Stimulated activated CD8-positive, alpha-beta memory T cell treated with anti-CD3 and anti-CD28 coated beads, Interleukin-7, amount 100 ng/mL, for 48 hours (primary cell): ENCODE measurements at places on chromosomes 1 and 21.

DNA sequence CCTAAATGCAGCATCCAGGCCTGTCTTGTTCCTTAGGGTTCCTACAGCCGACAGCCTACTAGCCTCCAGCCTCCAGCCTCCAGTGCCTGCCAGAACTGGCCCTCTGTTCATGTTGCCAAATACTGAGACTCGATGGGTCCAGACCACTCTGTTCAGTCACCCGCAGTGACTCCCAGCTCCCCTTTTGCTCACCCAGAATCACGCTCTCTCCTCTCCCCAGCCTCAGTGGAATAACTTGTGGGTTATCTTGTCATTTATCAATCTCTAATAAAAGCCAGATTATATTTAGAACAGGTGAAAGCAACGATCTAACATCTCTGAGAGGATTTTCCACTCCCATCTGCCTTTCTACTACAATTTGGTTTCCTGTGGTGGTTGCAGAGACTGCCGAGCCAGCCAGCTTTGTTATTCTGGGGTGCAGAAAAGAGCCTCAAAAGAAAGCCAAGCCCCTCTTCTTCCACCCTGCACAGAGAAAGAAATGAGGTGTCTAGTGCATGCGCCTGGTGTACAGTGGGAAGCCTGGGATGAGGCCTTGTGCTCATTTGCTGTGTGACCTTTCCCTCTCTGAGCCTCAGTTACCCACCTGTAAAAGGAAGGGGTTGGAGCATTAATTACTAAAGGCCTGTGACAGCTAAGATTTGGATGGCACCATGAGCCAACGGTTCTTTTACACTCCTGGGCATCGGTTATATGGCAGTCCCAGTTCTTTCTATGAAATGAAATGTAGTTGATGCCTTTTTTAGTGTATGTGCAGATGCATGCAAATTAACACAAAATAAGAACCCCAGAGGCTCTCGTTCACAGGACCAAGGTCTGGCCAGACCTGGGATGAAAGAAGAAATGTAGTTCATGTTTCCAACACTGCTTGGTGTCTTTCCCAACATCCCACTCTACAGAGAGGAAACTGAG, 42.9 kb upstream of the ID3 start:
- DNase-seq: no peak

DNA sequence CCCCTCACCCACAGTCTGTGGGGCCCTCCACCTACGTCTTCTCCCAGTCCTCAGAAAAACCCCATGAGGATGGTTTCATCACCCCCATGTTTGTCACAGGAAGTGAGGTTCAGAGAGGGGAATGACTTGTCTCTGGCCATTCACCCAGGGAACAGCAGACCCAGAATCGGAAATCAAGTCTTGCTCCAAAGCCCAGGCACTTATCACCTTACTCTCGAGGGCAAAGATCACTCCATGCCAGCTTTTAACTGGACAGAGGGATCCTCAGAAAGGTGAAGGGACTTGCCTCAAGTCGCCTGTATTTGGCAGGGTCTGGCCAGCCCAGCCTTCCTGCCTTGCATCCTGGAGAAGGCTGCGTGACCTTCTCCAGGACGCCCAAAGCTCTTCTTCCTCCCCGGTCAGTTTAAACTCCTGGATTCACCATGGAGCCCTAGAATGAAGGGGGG, 57.9 kb upstream of the SSBP3 start:
- no peak for DNase-seq

DNA sequence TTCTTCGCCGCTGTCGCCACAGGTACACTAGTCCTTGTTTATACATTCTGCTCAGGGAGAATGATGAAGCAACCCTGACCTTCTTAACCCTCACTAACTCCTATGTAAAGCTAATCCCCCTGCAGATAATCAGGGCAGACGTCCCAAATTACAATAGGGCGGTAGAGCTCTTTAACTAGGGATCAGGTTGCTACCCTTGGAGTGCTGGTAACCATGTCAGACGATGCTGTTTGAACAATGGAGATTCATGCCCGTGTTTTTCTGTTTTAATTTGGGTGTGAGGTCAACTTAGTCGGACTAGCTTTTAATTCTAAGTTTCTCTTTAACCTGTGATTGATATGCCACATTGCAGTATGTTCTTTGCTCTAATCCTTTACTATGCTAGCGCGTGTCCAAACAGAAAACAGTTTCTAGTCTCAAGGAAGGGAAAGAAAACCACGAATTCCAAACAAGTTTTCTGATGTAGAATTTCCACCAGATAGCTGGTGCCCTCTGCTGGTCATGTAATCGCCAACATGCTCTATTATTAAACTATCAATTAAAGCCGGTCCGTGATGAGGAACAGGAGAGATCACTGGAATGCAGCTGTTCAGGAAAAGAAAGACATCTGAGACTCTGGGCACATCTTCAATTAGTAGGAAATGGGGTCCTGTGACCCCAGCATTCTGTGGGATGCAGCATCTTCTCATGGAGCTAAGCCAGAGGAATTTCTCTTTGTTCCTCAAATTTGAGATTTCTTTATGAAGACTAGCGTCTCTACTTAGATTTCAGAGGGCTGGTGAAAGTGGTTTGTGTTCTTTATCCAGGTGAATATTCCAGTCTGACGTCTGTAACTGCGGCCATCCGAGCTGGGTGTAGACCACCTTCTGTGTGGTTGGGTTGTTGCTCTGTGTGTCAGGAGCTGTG, 18.3 kb upstream of the VAMP3 start:
- DNase-seq: no peak

DNA sequence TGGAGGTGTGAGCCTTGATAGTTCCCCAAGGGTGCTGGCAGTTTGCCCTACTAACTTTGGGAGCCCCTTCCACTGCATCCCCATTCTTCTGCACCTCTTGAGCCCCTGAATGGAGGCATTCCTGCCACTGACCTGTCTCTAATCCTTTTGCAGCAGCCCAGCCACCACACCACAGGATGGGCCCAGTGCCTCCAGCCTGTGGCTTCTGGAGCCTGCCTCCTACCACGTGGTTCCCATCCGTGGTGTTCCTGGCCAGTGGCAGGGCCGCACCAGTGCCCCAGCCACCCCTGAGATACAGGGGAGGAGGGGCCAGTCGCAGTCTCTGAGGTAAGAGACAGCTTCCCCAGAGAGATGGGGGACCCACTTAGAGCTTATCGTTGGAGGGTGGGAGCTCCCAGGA, 14.4 kb downstream of the INAVA start:
- DNase-seq: no peak

DNA sequence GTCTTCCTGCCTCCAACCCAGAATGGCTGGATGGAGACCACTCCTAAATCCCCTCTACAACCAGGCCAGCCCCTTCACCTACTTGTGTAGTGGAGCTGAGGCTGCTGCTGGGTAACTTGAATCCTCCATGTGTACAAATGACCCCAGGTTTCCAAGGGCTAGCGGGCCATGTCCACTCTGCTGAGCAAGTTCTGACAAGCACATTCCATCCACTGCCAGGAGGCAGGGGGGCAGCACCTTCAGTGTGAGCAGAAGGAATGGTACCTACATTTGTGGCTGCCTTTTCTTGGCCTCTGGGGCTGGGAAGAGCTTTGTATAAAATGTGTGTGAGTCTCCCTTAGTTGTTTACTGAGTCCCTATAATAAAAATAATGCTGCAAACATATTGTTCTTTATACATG, 14.5 kb downstream of the KIAA0040 start:
- no peak for DNase-seq

DNA sequence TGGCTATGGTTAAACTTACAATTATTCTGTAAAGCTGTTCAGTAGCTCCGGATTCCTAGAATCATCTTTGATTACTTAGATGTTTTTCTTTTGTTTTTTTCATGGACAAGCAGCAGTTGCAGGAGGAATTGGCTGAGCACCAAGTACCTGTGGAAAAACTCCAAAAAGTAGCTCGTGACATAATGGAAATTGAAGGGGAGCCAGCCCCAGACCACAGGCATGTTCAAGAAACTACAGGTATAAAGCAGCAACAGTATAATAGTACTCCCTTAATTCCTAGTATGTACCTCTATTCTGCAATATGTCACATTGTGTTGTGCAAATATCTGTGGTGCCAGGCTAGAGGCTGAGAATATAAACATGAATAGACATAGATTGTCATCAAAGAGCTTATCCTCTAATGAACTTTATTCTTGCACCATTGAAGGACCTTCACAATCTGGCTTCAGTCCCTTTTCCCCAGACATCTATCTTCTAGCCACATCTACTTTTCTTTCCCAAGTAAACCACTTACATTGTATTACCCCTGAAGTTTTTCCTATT, 132.3 kb upstream of the BMP8A start:
- no peak for DNase-seq

- DNase-seq: no peak
Observed at GRCh38 chr1:193355626-193356025, 169.2 kb upstream of the B3GALT2 start.

DNA sequence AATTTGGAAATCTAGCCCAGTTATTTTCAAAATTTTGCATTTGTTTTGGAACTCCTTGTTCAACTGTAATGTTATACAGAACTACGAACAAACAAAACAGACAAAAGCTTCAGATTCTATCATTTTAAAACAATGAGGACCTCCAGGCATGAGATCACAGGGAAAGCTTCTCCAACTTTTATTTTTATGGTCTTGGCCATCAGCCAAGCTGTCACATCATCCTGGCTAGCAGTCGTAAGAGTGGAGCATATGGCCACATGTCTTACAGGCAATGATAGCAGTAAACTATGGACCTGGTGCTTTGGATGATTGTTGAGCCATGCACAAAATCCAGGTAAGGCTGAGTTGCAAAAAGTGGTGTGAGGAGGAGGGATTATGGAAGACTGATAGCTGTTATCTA, 299.6 kb downstream of the LMX1A start:
- no peak for DNase-seq

GRCh38 chr1:153735090-153735420, 7.2 kb downstream of the INTS3 start:
- DNase-seq: no peak

- no peak for DNase-seq
Observed at GRCh38 chr1:36805979-36806640, 228.2 kb downstream of the GRIK3 start.

DNA sequence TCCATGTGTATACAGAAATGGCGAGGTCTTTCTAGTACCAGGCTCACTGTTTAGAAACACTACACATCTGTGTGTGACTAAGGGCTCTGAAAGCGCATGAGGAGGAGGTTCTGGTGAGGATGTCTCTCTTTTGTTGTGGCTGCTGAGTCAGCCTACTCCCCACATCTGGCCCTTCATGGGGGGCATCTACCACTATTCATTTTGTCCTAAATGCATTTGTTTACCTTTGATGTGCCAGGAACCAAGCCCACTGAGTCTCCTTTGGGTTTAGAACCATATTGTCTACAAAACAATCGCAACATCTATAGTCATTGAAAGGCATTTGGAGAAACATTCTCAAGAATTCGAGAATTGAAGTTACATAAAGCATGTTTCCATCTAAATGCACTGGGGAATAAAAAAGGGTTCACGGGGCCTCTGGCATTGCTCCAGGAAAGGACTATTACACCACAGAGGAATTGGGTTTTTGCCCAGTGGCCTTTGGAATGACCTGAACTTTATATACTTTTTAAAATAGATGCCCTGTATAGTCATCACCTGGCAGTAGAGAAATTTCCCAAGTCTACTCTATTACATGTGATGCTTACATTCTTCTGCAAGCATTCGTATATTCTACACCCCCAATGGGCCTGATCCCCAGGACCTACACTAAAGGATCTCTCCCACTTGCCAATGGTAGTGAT, 35.1 kb upstream of the ADORA3 start:
- no peak for DNase-seq

GRCh38 chr21:33249331-33250002, 16.7 kb upstream of the IL10RB start:
- DNase-seq: no peak

GRCh38 chr1:17437260-17437579, 2.3 kb downstream of the RCC2 start:
- no peak for DNase-seq

DNA sequence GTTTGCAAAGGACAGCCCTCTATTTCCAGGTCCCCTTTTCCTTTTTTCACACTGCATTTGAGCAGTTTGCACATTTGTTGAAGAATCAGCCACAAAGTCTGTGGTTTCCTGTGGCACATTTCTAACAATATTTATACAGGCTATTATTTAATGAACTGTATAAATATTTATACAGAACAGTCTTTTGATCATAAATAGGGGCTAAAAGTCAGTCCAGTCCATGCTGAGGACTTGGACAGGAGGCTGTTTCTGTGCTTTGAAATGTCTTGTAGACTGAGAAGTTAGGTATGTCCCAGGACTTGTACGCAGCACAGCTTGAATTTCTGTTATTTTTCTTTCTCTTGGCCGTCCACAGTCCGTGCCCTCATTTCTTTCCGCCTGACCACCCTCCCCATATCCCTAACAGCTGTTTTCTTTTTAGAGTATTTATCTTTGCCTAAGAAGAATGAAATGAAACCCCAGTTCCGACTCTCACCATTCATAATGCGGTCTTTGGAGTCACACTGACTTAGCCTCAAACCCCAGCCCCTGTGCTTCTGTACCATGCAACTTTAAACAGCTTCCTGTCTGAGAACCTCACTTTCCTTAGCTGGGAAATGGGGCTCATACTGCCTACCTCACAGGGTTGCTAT, 19.7 kb downstream of the FGGY start:
- DNase-seq: no peak

- no peak for DNase-seq
Observed at GRCh38 chr1:237953238-237953637, 62.5 kb upstream of the ZP4 start.

- no peak for DNase-seq
Observed at GRCh38 chr1:40530735-40531380, 579 bp upstream of the ZNF684 start.

DNA sequence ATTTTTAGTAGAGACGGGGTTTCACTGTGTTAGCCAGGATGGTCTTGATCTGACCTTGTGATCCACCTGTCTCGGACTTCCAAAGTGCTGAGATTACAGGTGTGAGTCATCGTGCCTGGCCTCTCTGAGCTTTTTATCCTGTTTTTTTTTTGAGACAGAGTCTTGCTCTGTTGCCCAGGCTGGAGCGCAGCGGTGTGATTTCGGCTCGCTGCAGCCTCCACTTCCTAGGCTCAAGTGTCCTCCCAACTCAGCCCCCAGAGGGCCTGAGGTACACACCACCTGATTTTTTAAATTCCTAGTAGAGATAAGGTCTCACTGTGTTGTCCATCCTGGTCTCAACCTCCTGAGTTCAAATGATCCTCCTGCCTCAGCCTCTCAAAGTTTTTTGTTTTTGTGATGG, 20.4 kb downstream of the SESN2 start:
- no peak for DNase-seq

GRCh38 chr1:94342416-94342815, 75.8 kb upstream of the ABCD3 start:
- DNase-seq: no peak
